Ureter (tissue), 1 donor: ENCODE measurements at places on chromosomes 12 and 14. TPM values are rescaled to one million over a fixed set of nuclear protein-coding genes. Genes with fewer than 3 reads are reported as not detected.

DNAI7 gene
- total RNA-seq, result 1.5 TPM

GDF3 gene
- not detected for total RNA-seq

DNA sequence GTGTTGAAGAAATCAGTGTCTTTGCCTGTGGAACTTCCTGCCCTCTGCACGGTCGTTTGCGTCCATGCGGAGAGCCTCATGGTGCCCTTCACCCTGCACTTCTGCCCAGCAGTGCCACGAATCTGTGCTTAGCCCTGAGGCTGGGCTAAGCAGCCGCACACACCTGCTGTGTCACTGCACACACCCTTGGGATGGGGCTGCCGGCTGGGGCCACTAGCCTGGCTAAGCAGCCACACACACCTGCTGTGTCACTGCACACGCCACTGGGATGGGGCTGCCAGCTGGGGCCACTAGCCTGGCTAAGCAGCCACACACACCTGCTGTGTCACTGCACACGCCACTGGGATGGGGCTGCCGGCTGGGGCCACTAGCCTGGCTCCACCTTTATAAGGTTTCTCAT, 188.5 kb downstream of the KIF26A start:
- DNase-seq, result no peak

GRCh38 chr14:24430682-24431568, 1.2 kb downstream of the KHNYN start:
- DNase-seq, result no peak
